ENCODE measurements at places on chromosomes 1 and 21.
A peak's percentile ranks its signal among the peaks of the same experiment; 100 is the strongest.

DNA sequence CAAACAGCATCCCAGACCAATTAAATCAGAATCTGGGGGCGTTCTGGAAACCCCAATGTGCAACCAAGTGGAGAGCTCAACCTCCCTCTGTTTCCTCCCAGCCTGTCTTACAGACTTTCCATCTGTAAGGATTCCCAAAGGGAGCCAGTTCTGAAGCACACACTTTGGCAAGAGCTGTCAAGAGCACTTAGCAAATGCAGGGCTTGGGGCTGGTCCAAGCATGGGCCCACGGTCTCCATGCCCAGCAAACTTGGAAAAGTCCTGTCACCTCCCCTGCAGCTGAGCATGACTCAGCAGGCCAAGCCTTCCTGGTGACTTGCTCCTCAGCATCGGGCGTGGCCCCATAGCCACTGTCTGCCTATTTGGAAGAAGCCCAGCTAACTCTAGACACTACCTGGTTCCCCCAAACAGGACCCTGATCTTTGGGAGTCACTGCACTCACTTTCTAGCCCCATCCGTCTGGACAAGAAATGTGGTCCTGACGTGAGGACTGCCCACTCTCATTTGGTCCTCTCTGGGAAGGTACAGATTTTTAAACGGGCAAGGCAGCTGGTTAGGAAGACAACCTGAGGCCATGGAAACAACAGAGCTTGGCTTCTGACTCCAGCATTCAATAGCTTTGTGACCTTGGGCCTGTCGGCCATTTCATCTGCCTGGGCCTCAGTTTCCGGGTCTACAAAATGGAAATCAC, 16.9 kb downstream of the SLC2A1 start:
- no peak for DNase-seq

- DNase-seq, result no peak
Measured at GRCh38 chr1:58434607-58435006, 111.9 kb downstream of the OMA1 start.

GRCh38 chr1:193157360-193157759, 29.1 kb downstream of the B3GALT2 start:
- DNase-seq, result no peak

GRCh38 chr1:30363031-30363430, 360.4 kb downstream of the MATN1 start:
- DNase-seq, result no peak

DNA sequence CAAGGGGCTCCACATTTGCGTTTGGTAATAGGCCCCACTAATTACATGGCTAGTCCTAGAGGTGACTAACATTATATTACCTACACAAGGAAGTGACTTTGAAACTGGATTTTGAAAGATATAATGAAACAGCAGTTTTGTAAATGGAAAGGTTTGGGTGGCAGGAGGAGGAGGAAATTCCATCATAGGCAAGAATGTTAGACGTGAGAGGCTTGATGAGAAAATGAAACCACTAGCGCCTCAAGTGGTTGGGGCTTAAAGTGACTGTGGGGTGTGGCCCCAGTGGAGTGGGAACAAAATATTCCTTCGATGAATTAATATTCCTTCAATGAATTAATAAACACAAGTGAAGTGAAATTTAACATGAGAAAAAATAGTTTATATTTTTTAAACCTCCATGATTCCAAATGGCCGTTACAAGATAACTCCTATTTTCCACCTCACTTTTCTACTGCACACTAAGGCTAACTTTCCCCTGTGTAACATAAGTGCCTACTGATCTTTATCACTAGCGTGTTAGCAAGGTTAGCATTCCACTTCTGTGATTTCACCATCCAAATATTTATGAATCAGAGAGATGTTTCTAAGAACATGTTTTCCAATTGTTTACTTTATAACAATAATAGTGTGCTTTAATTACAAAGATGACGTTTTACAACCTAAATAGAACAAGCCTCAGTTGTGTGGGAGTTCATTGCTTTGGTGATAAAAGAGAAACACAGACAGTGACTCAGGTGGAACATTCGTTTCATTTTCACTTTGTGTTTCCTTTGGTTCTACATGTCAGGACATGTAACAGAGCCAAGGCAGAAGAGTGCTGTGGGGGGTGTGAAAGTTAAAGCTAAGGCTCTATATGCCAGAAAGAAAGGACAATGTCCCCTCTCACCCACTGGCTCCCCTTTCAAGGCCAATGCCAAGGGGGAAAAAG, 12.5 kb upstream of the ATF3 start:
- DNase-seq, result no peak

GRCh38 chr1:19563324-19564097, 78.2 kb upstream of the CAPZB start:
- no peak for DNase-seq

- DNase-seq, result no peak
Measured at GRCh38 chr1:111225717-111226400, 1.7 kb upstream of the CHI3L2 start.

- DNase-seq, result no peak
Measured at GRCh38 chr1:94701796-94702441, 118.2 kb upstream of the SLC44A3 start.

GRCh38 chr1:209601809-209602657, 18.5 kb downstream of the CAMK1G start:
- DNase-seq, result no peak

- DNase-seq, result no peak
Measured at GRCh38 chr1:219712506-219712905, 99.6 kb upstream of the ZC3H11B start.

DNA sequence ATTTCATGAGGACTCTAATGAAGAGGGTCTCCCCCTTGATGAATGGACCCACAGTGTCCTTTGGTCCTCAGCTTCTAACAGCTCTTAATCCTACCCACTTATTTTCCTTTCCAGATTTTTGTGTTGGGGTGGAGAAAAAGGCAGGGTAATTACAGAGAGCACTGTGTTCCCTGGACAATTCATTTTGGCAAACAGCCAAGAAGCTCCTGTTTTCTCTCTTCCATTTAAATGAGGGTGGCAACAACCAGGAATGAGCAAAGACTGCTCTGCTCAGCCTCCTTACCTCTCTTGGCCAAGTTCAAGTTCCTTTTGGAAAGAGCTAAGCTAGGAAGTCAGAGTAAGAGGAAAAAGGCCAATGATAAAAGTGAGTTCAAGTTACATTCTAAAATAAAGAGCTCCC, 11.9 kb downstream of the XKR8 start:
- DNase-seq, result no peak

DNA sequence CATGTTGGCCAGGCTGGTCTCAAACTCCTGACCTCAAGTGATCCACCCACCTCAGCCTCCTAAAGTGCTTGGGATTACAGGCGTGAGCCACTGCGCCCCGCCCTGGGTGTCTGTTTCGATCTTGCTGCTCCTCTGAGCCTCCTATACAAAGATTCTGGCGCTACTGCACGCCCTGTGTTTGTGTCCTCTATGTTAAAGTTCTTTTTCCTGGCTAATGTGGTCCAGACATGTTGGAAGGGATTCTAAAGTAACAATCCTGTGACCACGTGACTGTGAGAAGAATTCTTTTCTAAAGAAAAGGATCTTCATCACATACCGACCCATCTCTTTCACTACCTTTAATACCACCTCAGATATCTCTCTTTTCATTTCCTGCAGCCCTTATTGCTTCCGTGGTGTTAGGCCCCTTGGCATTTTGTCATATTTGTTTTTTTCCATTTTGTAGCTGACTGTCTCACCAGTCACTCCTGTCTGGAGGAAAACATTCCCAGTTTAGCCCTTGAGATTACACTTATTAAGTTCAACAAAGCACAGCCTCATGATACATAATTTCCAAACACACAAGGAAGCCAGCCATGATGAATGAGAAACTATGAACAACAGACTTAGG, 27.2 kb upstream of the ENO1 start:
- DNase-seq, result no peak

DNA sequence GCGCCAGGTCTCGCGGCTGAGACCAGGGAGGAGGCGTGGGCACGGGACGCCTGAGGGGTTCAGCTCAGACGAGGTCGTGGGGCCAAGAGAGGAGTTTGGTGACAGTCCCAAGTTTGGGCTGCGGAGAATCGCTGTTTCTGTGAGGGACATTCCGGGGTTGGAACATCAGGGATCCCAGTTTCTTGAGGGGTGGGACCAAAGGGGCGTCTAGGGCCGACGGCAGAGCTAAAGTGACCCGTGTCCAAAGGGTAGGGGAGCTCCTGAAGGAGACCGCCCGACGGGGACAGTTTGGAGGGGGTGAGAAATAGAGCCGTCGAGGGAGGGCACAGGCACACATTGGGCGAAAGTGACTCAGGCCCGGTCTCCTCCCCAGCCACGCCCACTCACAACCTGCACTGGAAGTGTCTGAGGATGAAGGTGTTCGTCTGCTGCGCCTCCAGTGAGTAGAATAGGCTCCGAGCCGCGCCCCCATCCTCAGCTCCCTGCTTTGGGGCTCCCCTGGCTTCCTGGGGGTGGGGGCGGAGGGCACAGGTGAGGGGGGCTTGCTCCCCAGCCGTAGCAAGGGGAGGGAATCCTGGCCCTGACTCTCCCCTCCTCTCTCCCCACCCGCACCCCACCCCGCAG, 7.0 kb downstream of the EFNA3 start:
- peak; percentile 75 for DNase-seq

DNA sequence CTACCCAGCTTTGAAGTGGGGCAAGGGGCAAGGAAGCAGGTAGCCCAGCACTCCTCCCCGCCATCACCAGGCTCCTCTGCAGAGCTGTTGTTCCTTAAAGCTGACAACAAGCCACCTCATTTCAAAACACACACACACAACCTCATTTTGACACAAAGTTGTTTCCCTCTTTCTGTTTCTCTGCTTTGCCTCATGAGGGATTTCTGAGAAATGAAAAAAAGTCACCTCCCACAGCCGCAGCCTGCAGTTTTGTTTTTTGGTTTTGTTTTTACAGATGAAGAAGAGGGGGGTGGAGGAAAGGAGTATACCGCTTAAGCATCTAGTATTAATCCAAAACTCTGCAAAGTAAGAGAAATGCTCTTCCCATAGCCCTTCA, 12.1 kb downstream of the MCL1 start:
- DNase-seq, result no peak

DNA sequence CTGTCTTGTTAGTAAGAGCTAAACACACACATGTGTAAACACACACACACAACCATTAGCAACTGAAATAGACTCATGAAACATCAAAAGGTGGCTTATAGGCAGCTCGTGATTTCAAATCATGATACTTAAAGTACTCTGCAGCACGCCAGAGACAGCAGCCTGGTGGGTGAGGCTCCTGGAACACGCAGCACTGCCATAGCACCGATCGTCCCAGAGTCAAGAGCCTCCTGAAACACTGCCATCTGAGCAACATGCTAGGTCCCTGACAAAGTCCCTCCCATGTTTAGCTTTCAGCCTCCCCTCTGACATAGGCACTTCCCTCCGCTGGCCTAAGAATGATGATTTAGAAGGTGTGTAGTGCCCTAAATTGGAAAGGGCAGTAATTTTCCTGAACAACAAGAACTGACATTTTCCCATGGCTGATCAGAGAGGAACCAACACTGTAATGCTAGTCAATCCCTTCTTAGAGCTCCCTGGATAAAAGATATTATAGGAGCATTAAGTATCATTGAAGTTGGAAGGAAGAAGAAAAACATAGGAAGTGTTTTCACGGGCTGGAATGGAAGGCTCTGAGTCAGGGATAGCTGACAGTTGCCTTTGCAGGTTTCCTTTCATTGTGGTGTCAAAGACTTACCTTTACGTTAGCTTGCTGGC, 14.1 kb upstream of the DPT start:
- DNase-seq, result no peak

GRCh38 chr1:89760496-89760895, 60.3 kb upstream of the LRRC8D start:
- no peak for DNase-seq

GRCh38 chr1:218342091-218342490, 3.0 kb upstream of the TGFB2 start:
- DNase-seq, result no peak

GRCh38 chr1:94821636-94822305, 1.6 kb downstream of the SLC44A3 start:
- DNase-seq, result no peak

DNA sequence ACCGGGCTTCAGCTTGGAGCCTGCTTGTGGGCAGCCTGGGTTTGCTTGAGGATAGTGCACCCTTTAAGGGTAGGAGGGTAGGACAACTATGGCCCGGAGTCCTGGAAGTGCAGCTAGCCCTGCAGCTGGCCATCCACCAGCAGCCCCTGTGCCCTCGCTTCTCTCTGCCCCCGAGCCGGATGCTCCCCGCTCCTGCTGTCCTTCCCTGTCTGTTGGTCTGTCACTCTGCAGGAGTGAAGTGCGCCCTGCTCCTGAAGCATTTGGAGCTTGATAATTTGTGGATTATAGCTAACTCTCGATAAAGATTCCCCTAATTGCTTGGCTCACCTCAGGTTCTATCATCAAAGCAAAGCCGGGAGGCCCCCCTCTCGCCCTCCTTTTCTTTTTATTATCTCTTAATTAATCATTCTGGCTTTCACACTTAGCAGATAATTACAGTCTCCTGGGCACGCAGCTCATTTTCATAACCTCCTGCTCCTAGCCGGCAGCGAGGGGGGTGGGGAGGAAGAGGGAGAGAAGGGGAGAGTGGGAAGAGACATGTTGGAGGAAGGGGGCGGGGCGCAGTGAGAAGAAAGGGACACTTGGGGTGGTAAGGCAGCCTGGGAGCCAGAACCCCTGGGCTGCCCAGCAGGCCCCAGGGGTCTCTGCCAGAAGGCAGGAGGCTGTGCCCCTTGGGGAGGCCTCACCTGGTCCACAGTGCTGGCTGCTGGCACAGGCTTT, 14.4 kb downstream of the KIRREL1 start:
- DNase-seq, result no peak

GRCh38 chr1:153232553-153232952, 15.2 kb downstream of the PRR9 start:
- no peak for DNase-seq

- no peak for DNase-seq
Measured at GRCh38 chr1:116494745-116495144, 76.1 kb downstream of the CD58 start.

DNA sequence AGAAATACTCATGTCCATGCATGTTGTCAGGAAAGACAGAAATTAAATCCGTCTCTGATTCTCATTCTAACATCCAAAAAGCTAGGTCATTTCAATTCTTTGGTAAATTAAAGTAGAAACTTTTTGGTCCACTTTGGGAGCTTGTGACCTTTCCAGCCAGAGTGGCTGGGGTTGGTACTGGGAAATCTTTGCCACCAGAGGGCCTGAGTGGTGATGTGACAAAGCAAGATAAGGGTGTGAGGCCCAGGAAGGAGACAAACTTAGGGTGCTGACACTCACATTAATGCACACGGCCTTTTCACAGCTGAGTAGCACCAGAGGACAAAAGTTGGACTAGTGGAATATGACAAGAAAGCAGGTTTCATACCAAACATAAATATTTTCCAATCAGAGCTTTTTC, 144.3 kb downstream of the DNM3 start:
- no peak for DNase-seq

GRCh38 chr1:8218351-8219092, 99.4 kb upstream of the SLC45A1 start:
- DNase-seq, result no peak

- DNase-seq, result no peak
Measured at GRCh38 chr1:36968730-36969129, 65.6 kb downstream of the GRIK3 start.

DNA sequence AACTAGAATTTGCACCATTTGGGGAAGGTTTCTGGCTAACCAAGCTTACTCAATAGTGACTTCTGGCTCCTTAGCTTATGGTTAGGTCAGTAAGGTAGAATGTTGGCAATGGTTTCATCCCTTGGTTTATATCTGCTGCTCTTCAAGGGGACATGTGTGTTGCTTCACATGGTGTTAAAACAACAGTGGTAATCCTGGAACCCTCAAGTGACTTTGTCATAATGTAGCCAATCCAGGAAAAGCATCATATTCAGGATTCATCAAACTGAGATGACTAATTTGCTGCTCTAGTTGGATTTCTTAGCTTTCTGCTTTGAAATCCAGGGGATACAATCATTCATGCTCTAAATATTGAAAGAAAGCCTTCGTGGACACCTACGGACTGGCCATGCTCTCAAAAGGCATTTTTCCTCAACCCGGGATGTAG, 108.7 kb downstream of the RGL1 start:
- DNase-seq, result no peak

All from stimulated activated CD4-positive, alpha-beta T cell treated with anti-CD3 and anti-CD28 coated beads, Interleukin-12 subunit alpha, Interleukin-12 subunit beta, amount 100 ng/mL, for 24 hours (primary cell).